T-helper 17 cell (primary cell): ENCODE measurements at places on chromosomes 6 and 20. TPM values are rescaled to one million over a fixed set of nuclear protein-coding genes. Genes with fewer than 3 reads are reported as not detected.

DNA sequence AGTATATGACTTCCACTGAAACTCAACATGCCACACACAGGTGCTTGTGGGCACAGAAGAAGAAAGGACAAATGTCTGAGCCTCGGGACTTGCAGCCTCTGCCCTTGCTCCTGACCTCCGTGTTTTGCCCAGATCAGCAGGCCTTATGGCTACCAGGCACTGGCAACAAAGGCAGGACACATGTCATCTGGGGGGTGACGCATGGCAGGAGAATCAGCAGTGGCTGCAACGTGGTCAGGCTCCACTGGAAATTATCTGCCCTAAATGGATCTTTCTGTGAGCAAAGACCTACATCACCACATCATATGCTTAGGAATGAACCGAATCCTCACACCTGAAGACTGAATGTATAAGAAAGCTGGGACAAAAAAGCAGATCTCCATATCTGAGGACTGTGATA lies 78.9 kb downstream of the ELOVL5 start:
- peak overlapping the region; percentile 68 for H3K27ac ChIP-seq
- peak overlapping the region; percentile 50 for H3K4me3 ChIP-seq
- no peak for DNase-seq
- no peaks in the 10 kb centered on the region for H3K27me3 ChIP-seq
- H3K36me3 ChIP-seq: peaks cover 20% of the 10 kb centered on the region

TRERF1 gene
- total RNA-seq: 28.6 TPM

DNA sequence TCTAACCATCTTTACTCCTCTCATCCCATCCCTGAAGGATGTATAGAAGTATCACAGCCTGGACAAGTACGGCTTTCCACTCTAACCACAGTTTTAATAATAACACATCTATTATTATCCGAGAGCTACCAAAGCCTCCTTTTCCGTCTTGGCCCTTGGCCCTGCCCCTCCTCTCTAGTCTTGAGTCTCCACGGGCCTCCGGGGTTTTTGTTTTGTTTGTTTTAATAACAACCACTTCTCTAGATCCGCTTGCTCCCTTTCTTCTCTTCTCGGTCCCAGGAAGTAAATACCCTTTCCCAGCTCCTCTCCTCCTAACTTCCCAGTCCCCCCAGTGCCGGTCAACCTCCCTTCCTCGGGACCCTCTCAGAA lies 661 bp downstream of the LCA5 start:
- H3K4me3 ChIP-seq: no peak overlapping the region
- H3K27ac ChIP-seq: no peak overlapping the region
- H3K27me3 ChIP-seq: peaks cover 24% of the 10 kb centered on the region
- no peaks in the 10 kb centered on the region for H3K4me1 ChIP-seq
- no peak for DNase-seq

GRCh38 chr6:107534571-107535141 lies 44.7 kb downstream of the SOBP start:
- no peak overlapping the region for H3K27ac ChIP-seq
- DNase-seq: no peak

EYA2 gene
- 0.22 TPM for total RNA-seq

ECT2L gene
- total RNA-seq: not detected

DDX43 gene
- total RNA-seq: 2.0 TPM
